ENCODE measurements at places on chromosomes 11 and 22. TPM values are rescaled to one million over a fixed set of nuclear protein-coding genes. Genes with fewer than 3 reads are reported as not detected.
A peak's percentile ranks its signal among the peaks of the same experiment; 100 is the strongest.

Gene EFEMP2
- 2.8 TPM for total RNA-seq

DNA sequence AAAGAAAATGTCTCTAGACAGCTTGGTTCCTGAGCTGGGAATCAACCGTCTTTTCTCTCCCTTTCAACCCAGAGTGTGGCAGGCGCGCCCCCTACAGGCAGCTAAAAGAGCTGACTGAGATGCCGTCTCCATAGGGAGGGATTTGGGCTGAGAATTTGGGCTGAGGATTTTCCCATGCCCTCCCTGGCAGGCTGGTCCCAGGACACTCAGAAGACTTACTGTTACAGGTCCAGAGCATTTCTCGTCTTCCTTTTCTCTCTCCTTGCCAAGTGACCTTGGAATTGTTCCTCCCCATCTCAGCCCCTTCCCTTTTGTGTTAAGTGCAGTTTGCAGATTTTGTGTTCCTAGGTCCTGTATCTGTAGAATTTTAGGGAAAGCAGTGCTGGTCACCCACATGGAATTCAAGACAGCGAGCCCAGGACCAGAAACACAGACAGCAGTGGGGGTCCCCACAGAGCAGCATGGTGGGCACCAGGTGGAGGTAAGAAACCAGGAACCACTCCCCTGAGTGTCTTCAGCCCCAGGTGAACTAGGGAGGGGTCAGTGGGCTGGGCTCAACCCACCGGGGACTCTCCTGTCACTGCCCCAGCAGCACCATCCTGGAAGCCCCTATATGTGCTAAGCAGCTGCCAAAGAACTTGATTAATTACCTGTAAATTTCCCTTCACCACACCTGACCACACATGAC is 9.9 kb upstream of the IGLL5 start:
- DNase-seq = peak; percentile 48

- no peak for DNase-seq
Observed at GRCh38 chr11:125270711-125271110, 106.2 kb downstream of the PKNOX2 start.

DNA sequence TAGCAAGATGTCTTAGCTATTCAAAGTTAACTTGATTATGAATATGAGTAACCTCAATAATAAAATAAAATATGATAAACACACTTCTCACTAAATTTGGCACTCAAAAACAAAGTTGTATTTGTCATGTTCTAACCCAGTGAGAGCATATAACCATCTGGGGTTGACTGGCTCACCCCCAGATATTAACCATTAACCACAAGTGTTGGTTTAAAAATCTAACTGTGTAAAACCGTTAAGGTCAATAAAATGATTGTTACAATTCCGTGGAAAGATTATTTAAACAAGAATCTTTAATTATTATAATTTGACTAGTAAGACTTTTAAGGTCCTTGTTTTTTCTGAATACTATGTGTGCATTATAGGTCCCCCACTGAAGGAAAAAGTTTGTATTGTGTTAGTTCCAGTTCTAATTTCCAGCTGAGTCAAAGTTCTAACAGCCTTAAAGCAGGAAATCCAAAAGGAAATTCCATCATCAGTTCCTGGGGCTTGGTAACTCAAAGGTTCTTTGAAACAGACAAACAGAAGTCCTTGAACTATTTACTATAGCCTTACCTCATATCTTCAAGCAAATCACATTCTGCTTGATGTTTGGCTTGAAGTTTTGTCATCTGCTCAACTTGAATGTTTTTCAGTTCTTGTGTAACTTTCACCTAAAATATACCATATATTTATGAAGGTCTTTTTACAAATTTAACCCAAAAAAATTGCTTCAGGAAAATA is 2.5 kb downstream of the FCHSD2 start:
- no peak for DNase-seq

GRCh38 chr11:13283636-13284035 is 6.0 kb downstream of the BMAL1 start:
- no peak for DNase-seq

- no peak for DNase-seq
Observed at GRCh38 chr11:114413958-114414357, 13.5 kb downstream of the RBM7 start.

GRCh38 chr11:61287338-61287977 is 7.7 kb downstream of the VWCE start:
- no peak for DNase-seq

Measured in NCI-H460 (cell line).